ENCODE measurements at places on chromosomes 7 and 10.

DNA sequence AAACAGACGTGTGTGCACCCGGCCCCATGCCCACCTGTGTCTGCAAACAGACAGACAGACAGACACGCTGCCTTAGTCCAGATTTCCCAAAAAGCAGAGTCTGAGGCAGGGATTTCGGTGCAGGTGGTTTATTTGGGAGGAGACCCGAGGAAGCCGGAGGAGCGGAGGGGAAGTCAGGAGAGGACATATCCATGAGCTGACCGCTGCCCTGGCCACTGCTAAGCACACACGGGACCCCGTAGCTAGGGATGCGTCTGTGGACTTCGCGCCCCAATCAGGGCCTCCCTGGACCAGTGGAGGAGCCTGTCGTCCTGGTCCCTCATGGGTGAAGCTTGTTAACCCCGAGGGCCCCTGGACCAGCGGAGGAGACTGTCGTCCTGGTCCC, 47.6 kb downstream of the FOXL3 start:
- DNase-seq, result no peak

DNA sequence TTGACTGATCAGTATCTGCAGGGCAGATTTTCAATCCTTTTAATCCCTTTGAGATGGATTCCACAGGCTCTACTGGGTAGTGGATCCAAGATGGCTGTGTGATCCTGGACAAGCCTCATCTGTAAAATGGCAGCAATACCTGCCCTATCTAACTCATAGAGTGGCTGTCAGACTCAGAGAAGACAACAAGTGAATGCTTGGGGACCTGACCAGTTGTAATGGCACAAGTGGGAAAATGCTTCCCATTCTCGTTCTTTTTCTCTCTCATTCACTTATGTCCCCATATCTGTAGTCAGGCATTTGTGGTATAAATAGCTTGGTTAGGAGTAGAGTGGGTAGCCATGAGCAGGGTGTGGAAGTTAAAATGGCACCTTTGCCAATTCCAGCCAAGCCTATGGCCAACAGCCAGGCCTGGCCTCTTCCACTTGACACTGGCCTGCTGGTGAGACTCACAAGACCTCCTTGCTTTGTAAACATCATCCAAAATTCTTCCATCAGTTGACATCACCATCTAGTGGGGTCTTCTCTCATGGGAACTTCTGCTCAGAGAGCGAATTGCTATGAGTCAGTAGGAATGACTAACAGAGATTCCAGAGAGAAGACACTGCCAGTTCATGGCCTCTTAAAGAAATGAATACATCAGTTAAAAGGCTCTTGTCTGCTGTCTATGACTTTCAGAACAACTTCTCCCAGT, 150.1 kb downstream of the PLPP4 start:
- no peak for DNase-seq

DNA sequence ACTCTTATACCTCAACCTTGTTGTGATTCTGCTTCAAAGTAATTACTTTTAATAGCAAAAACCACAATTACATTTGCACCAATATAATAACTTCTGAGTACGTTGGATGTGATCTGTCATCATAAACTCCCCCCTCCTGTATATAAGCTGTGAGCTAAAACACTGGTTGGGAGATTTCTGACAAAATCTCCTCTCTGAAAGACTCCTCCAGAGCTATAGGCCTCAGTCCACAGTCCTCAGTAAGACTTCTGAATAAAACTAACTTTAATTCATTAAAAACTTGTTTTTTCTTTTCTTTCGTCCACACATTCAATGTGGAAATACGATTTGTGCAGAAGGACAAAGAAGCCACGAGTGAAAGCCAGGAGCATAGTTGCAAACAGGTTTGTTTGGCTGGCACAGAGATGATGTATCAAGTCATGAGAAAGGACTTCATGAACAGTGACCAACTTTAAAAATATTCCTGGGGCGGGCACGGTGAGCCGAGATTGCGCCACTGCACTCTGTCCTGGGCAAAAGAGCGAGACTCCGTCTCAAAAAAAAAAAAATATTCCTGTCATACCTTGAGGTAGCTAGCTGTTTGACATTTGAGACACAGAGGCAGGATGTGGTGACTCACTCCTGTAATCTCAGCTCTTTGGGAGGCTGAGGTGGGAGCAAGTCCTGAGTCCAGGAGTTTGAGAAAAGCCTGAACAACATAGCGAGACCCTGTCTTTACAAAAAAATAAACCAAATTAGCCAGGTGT, 91.1 kb upstream of the ARHGAP21 start:
- DNase-seq, result no peak

DNA sequence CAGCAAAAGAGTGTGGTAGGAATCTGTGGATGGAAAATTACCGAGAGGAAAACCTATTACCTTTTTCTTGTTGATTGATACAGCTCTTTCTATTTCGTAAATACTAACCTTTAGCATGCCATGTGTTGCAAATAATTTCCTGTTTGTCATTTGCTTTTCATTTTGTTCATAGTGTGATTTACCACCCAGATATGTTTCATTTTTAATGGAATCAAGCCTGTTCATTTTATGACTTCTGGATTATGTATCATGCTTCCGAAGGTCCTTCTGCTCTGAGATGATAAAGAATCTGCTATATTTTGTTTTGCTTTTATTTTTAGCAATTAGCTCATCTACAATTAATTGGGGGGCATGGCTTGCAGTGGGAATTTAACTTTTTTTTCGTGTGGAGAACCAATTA, 46.5 kb downstream of the INPP5F start:
- DNase-seq, result no peak

- DNase-seq, result no peak
Measured at GRCh38 chr10:61841338-61841875, 60.1 kb upstream of the ARID5B start.

- DNase-seq, result no peak
Measured at GRCh38 chr7:6430271-6430940, 17.3 kb downstream of the DAGLB start.

GRCh38 chr10:129411772-129412171, 55.3 kb upstream of the MGMT start:
- no peak for DNase-seq

DNA sequence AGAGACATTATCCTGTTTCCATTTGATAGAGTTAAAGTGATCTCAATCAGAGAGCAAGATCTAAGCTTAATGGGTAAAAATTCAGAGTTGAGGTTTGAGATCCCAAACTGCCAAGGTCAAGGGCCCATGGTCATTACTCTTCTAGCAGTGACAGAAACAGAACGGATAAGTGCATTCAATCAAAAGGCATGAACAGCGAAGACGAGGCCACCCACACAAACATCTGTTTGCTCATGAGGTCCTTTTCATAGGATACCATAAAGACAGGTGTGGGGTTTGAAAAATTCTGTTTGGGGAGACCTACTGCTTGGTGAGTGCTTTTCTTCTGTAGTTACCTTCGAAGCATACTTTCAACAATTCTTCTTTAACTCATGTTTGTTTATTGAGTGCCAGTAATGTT, 58.3 kb downstream of the SEMA3C start:
- DNase-seq, result no peak

DNA sequence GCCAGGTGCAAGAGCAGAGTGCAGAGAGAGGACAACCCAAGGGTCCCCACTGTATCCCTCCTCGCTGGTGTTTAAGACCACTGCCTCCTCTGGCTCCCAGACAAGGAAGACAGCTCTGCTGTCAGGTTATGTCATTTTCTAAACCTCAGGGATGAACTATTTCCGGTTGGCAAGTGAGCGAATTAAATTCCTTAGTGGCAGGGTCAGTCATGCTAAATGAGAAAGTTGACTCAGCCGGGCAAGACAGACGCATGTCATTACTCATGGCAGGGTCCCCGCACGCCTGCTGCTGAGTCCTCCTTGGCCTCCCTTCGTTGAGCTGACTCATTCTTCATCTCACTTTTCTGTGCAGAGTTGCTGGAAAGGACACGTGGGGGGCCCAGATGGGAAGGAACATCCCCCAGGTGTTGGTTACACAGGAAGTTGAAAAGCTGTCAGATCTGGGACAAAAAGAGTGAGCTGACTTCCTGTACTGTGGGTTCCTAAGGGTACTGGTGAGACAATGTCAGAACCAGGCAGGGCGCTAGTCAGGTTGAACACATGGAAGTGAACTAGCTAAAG, 47.1 kb upstream of the UCN3 start:
- DNase-seq, result no peak

DNA sequence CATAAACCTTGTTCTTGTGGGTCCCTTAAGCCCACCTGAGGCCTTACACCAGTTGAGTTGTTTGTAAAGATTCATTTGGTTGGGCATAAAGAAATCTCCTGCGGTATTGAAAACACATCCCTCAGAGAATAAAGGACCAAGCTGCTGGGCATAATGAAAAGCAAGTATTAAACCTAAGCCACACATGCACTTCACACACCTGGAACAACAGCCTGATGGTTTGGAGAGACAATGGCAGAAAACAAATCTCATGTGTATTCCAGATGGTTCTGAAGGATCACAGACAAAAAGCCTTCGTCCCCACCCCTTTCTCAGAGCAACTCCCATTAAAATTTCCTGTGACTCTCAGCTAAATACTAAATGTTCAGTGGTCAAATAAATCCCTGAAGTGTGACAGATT, 44.2 kb downstream of the FEZF1 start:
- no peak for DNase-seq

DNA sequence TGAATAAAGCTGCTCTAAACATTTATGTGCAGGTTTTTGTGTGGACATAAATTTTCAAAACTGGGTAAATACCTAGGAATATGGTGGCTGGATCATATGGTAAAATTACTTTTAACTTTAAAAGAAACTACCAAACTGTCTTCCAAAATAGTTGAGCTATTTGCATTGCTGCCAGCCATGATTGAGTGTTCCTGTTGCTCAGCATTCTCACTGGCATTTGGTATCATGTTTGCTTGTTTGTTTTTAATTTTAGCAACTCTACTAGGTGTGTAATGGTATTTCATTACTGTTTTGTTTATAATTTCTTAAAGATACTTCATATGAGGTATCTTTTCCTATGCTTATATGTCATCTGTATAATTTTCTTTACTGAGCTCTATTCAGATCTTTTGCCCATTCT, 143.2 kb downstream of the POLR1F start:
- no peak for DNase-seq

- DNase-seq, result no peak
Measured at GRCh38 chr7:136062625-136063325, 85.6 kb upstream of the MTPN start.

DNA sequence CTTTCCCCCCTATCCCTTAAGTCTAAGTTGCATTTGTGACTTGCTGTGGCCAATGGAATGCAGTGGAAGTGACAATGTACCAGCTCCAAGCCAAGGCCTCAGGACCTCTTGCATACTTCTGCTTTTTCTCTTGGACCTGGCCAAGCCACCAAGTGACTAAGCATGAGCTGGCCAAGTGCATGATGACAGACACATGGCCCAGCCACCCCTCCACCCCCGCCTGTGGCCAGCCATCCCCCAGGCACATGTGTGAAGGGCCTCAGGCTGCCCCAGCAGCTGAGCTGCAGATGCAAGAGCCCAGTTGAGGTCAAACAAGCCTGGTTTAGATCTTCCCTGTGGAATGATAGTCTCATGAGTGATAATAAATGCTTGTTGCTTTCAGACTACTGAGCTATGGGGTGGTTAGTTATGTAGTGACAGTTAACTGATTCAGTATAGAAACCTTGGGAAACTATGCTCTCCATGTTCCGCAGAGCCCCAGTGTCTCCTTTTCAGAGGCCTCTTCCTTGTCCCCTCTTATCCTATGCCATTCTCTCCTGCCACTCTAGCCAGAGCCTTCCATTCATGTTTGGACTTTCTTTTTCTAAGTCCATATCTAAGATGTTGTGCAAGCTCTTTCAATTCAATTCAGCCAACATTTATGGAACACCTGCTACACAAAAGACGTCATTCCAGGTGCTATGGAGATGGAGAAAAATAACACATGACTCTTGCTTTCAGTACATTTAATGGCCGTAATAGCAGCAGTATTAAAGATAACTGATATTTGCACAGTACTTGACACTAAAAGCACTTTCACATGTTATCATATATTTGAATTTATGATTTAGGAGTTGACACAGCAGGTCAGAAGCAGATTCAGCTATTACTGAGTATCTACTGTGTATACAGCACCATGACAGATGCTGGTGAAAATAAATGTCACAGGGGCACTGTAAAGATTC, 55.5 kb upstream of the LOXL4 start:
- DNase-seq, result no peak

DNA sequence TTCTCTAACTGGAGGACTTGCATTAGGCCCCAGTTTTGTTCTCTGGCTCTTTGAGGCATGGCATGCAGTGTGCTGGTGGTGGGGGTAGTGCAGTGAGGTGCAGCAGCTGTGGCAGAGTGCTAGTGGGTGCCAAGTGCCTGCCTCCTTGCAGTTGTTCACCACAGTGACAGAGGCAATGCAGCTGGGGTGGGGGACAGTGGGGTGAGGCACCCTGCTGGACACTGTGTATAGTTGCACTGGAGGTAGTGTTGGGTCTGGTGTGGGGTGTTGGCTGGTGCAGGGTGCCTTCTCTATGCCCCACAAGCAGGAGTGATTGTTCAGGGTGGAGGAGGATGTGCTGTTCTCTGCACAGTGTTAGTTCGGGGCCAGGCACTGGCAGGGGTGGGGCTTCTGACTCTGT, 21.7 kb upstream of the KEL start:
- DNase-seq, result no peak

DNA sequence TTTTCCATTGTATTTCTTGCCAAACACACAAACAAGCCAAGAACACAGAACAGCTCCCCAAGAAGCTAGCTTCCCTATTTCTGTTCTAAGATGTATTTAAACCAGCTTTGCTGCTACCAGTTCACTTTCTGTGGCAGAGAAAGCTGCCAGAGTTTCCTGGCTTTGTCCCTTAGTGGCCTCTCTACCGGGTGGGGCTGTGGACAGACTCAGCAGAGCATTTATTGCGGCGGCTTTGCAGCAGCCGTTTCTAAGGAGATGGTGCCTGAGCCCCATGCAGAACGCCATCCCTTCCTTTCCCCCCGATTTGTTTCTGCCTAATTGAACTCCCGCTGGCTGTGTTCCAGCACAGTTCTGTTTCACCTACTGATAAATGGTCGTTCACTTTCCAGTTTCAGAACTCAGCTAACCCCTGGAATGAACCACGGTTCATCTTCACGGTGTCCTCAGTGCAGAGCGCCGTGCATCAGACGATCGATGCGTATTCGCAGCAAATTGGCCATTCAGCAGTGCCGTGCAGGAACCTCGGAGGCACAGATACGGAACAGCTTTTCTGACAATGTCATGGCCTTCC, 33.8 kb upstream of the SFMBT2 start:
- no peak for DNase-seq

GRCh38 chr7:21543528-21544302, 876 bp downstream of the DNAH11 start:
- DNase-seq, result no peak

DNA sequence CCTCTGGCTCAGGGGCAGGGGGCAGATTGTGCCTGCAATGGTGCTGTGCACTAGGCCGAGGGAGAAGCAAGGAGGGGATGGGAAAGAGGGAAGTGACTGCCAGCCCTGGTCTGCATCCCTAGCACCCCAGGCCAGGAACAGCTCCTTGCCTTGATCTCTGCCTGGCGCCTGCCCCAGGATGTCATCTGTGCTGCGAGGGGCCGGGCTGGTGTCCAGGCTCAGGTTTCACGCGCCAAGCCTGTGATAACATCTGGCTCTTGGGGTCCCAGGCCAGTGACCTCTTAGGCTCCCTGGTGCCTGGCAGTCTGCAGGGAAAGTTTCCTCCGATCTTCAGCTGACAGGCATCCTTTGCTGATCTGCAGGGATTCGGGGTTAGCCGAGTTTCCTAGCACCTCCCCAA, 193.5 kb upstream of the GPR26 start:
- DNase-seq, result no peak

Data from GM12864 (cell line).